ENCODE measurements at places on chromosomes 4 and X. TPM values are rescaled to one million over a fixed set of nuclear protein-coding genes. Genes with fewer than 3 reads are reported as not detected.

The CXCL1 gene
- 4.2 TPM for total RNA-seq

The PASD1 gene
- not detected for total RNA-seq

The PDE5A gene
- total RNA-seq, result 10.1 TPM

The STK32B gene
- under 0.01 TPM for total RNA-seq

The PPP1R3F gene
- total RNA-seq, result 2.9 TPM

The SHOX gene
- total RNA-seq, result not detected

The CT55 gene
- total RNA-seq, result not detected

The IL2RG gene
- total RNA-seq, result 0.26 TPM

The TRIM75 gene
- not detected for total RNA-seq

The BGN gene
- total RNA-seq, result not detected

The CXCL8 gene
- 2.9 TPM for total RNA-seq

The TLR7 gene
- total RNA-seq, result not detected

The SLC7A11 gene
- 126 TPM for total RNA-seq

The TMEM175 gene
- 3.4 TPM for total RNA-seq

The SLC39A8 gene
- 4.5 TPM for total RNA-seq

The PABPC1L2B gene
- total RNA-seq, result not detected

The KLB gene
- under 0.01 TPM for total RNA-seq

The CNOT6L gene
- total RNA-seq, result 16.3 TPM

The F8A2 gene
- not detected for total RNA-seq

The TCEAL5 gene
- total RNA-seq, result not detected

The DMD gene
- total RNA-seq, result 4.0 TPM

The TRIM61 gene
- 1.1 TPM for total RNA-seq

The TRIML1 gene
- total RNA-seq, result 0.26 TPM

The SORCS2 gene
- total RNA-seq, result under 0.01 TPM

The AFM gene
- not detected for total RNA-seq

The COX7B2 gene
- total RNA-seq, result not detected

The AR gene
- total RNA-seq, result under 0.01 TPM

The SPIN2A gene
- 0.13 TPM for total RNA-seq

The FOXR2 gene
- not detected for total RNA-seq

The DMRTC1 gene
- not detected for total RNA-seq

The PNMA3 gene
- under 0.01 TPM for total RNA-seq

The FGA gene
- not detected for total RNA-seq

The STATH gene
- not detected for total RNA-seq

The EFHC2 gene
- not detected for total RNA-seq

The NEUROG2 gene
- total RNA-seq, result not detected

The MAGEC1 gene
- not detected for total RNA-seq

The PSAPL1 gene
- total RNA-seq, result 0.26 TPM

The ESX1 gene
- not detected for total RNA-seq

The TBC1D25 gene
- total RNA-seq, result 3.8 TPM

The LETM1 gene
- total RNA-seq, result 109 TPM

The BMP2K gene
- total RNA-seq, result 41.3 TPM

The NAA11 gene
- total RNA-seq, result not detected

The PCDH18 gene
- under 0.01 TPM for total RNA-seq

The GRID2 gene
- not detected for total RNA-seq

The MMRN1 gene
- under 0.01 TPM for total RNA-seq

The SOD3 gene
- not detected for total RNA-seq

The NOX1 gene
- not detected for total RNA-seq

The PRDM8 gene
- 0.53 TPM for total RNA-seq

The GCNA gene
- 1.6 TPM for total RNA-seq

The FAM156A gene
- 6.6 TPM for total RNA-seq

The ADGRL3 gene
- total RNA-seq, result under 0.01 TPM

The FGD1 gene
- 1.7 TPM for total RNA-seq

The SGMS2 gene
- 95.0 TPM for total RNA-seq

Data from bronchial epithelial cell (primary cell).